Naive thymus-derived CD4-positive, alpha-beta T cell (primary cell): ENCODE measurements at places on chromosomes 2 and 18. TPM values are rescaled to one million over a fixed set of nuclear protein-coding genes. Genes with fewer than 3 reads are reported as not detected.
A peak's percentile ranks its signal among the peaks of the same experiment; 100 is the strongest.

DNA sequence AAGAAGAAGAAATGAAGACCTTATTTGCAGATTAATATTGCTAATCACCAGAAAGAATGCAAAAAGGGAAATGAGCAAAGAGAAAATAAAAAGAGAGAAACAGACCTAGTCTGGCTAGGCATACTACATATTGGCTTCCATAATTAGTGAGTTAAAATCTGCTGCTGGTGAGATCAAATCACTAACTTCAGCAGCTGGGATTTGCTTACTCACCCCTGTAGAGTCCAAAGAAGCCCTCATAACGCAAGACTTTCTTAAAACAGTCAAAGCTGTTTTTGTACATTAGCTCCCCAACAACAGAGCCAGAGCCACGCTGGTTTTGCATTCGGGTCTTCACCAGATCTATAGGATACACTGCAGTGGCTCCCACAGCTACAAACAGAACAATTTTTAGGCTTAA, 80.9 kb downstream of the SLC25A12 start:
- H3K27me3 ChIP-seq: no peaks in the 10 kb centered on the region
- H3K4me1 ChIP-seq: no peaks in the 10 kb centered on the region
- no peak overlapping the region for H3K27ac ChIP-seq
- DNase-seq: no peak

GRCh38 chr18:34649080-34649479, 61.0 kb upstream of the DTNA start:
- no peak overlapping the region for H3K4me3 ChIP-seq
- no peaks in the 10 kb centered on the region for H3K27me3 ChIP-seq
- DNase-seq: no peak
- no peak overlapping the region for H3K27ac ChIP-seq
- H3K36me3 ChIP-seq: no peaks in the 10 kb centered on the region

The CFAP65 gene
- not detected for total RNA-seq

The ALPP gene
- total RNA-seq: 0.24 TPM

DNA sequence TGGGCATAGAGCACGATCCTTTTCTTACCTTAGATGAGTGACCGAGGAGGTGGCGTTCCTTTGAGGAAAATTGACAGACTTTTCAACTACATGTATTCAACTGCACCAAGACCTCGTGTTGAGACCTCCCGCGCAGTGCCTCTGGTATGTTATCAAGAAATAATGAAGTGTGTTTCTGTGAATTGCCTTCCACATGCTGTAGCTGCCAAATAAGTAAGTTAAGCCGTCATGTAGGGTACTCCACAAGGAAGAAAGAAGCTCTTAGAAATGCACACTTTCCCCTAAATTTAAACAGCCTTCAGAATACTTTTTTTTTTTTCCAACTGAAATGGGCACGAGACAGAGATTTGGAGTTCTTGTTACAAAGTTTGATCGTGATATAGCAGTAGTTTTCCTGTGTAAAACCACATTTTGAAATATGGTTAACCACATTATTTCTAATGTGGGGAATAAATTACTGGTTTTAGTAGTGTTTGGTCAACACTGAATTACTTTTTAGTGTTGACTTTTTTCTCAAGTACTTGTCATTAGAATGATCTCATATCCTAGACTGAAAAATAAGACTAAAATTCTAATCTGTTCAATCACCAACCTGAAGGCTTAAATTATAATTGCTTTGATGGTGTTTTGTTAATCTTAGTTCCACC, 30.5 kb downstream of the PDK1 start:
- H3K4me1 ChIP-seq: peaks cover 9% of the 10 kb centered on the region
- H3K36me3 ChIP-seq: peaks cover 81% of the 10 kb centered on the region
- no peak for DNase-seq
- H3K27ac ChIP-seq: no peak overlapping the region
- no peaks in the 10 kb centered on the region for H3K27me3 ChIP-seq

DNA sequence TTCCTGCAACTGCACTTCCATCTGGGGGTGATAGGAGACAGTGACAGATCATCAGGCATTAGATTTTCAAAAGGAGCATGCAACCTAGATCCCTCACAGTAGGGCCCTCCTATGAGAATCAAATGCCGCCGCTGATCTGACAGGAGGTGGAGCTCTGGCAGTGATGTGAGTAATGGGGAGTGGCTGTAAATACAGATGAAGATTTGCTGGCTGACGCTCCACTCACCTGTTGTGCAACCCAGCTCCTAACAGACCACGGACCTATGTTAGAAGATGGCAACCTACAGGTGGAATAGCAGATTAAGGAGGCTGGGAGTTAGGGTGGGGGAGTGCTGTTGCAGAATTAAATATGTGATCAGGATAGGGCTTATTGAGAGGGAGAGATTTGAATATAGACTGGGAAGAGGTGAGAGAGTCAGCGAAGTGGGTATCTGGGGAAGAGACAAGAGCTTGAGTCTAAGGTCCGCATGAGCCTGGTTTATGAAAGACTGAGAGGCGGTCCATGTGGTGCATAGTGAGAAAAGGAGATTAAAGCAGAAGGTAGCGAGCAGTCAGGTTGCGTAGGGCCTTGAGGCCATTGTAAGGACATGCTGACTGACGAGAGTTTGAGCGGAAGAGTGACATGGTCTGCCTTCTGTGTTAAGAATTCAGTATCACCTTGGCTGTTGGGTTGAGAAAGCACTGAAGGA, 31.3 kb upstream of the TOGARAM2 start:
- DNase-seq: no peak
- no peaks in the 10 kb centered on the region for H3K27me3 ChIP-seq
- H3K4me1 ChIP-seq: no peaks in the 10 kb centered on the region
- no peaks in the 10 kb centered on the region for H3K36me3 ChIP-seq

- no peaks in the 10 kb centered on the region for H3K4me1 ChIP-seq
- H3K4me3 ChIP-seq: no peak overlapping the region
- no peak overlapping the region for H3K27ac ChIP-seq
- H3K27me3 ChIP-seq: no peaks in the 10 kb centered on the region
Observed at GRCh38 chr2:164453656-164454305, 167.5 kb downstream of the GRB14 start.

The CCBE1 gene
- total RNA-seq: not detected

- DNase-seq: no peak
- H3K36me3 ChIP-seq: no peaks in the 10 kb centered on the region
- no peaks in the 10 kb centered on the region for H3K27me3 ChIP-seq
- no peak overlapping the region for H3K27ac ChIP-seq
- no peaks in the 10 kb centered on the region for H3K4me1 ChIP-seq
- no peak overlapping the region for H3K4me3 ChIP-seq
Observed at GRCh38 chr2:208042450-208042849, 17.1 kb upstream of the PLEKHM3 start.

GRCh38 chr2:159300586-159300985, 14.1 kb upstream of the WDSUB1 start:
- H3K27ac ChIP-seq: no peak overlapping the region
- H3K4me1 ChIP-seq: no peaks in the 10 kb centered on the region
- H3K4me3 ChIP-seq: no peak overlapping the region

DNA sequence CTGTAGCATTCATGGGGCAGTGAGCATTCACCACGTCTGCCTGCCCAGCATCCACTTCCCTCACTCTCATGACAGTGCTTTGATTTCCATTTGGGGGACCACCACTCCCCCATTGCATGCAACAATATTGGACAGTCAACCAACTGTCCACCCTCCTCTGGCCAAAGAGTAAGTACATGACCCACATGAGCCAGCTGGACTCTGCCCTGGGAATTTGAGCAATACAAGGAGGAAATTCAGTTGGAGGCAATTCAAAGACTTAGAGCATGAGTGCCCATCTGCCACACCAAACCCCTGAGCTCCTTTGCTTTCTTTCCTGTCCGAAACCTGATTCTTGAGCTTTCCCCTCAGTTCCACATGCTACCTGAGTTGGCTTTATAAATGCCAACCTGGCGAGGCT, 41.7 kb upstream of the PNO1 start:
- no peaks in the 10 kb centered on the region for H3K4me1 ChIP-seq
- no peak overlapping the region for H3K27ac ChIP-seq
- H3K4me3 ChIP-seq: no peak overlapping the region
- H3K27me3 ChIP-seq: no peaks in the 10 kb centered on the region
- DNase-seq: no peak

The RGPD3 gene
- total RNA-seq: 0.47 TPM

The RRM2 gene
- total RNA-seq: 0.51 TPM

- H3K36me3 ChIP-seq: peaks cover 9% of the 10 kb centered on the region
- no peak overlapping the region for H3K27ac ChIP-seq
- no peak overlapping the region for H3K4me3 ChIP-seq
- DNase-seq: peak; percentile 19
- H3K4me1 ChIP-seq: peaks cover 63% of the 10 kb centered on the region
Observed at GRCh38 chr2:28406276-28407096, 13.8 kb downstream of the FOSL2 start.

The IL37 gene
- total RNA-seq: not detected

The NFU1 gene
- total RNA-seq: 21.5 and 24.4 TPM in 2 replicates

GRCh38 chr18:39296293-39296888, 1730.8 kb upstream of the CELF4 start:
- H3K36me3 ChIP-seq: no peaks in the 10 kb centered on the region
- H3K27me3 ChIP-seq: no peaks in the 10 kb centered on the region
- no peak for DNase-seq
